ENCODE measurements at places on chromosomes 12 and 14.
A peak's percentile ranks its signal among the peaks of the same experiment; 100 is the strongest.

GRCh38 chr14:54579621-54580020, 12.7 kb downstream of the SAMD4A start:
- no peak for DNase-seq

DNA sequence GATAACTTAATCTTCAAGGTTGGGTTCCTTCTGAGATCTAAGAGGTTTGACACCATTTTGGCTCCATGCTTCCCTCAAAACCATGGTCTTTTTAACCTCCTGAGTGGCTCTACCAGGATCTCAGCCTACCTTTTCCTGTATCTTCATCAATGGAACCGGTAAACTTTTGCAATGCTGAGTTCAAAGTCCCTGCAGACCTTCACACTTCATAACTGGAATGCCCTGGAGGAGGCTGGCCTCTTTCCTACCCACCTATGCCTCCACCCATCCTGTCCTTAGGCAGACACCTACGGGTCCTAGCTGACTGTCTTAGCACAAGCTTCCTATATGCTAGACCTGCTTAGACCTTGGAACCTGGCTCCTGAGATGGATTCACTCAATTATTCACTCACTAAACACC, 89.5 kb upstream of the EEA1 start:
- DNase-seq = no peak

DNA sequence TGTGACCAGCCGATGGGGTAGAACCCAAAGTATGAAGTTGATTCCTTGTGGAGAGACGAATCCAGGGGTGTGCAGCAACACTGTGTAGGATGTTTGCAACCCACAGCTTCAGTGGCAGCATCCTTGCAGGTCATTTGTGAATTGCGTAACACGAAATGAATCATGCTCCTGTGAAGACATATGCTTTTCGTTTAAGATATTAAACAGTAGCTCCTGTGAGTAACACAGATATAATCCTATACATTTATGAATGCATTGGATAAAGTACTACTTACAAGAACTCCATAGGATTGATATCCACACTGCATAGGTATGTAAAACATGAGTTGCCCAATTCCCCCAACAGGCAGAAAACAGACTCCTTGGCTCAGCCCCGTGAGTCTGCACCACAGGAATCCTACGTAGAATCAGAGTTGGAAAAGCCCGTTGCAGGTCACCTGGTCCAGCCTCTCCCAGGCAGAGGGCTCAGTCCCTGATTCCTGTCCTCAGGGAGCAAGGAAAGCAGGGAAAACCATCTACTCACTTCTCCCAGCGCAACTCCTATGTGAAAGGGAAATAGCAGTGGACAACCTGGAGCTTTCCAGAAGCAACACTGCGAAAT, 75.8 kb downstream of the GPATCH2L start:
- DNase-seq = no peak

DNA sequence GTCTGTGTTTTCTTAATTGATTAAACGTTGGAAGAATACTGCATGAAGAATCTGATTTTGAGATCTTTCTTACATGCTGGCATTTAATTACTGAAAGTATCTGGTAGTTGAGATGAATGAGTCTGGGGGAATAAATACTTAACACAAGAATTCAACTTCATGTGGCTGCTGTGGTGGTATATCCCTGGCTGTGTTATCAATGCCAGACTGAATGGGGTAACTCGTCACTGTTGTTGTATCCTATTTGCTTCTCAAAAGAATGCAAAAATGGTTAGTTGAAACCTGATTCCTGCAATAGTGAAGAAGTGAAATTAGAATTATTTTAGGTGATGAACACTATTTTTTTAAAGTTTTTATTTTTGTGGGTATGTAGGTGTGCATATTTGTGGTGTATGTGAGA, 72.5 kb downstream of the HMGA2 start:
- DNase-seq = no peak

DNA sequence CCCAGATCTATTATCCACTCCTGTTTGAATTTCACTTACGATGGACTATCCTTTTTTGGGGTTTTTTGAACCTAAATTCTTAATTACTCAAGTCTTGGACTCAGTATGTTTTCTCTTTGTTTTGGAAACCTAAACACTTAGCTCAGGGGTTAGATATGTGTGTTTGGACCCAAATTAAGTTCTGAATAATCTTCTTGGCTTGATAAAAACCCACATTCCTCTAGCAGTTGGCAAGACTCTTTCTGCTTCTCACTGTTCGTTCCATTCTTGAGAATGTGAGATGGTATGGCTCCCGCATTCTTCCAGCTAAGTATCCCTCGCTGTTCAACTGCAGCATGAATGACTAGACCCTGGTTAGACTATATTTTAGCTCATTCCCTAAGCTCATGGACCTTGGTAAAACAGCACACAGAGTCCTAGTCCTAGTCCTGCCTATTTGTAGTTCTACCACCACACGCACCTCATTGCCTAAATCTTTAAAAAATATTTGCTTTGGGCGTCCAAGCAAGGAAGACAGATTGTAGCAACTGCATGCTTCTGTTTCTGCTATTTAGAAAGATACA, 860.0 kb downstream of the RPS29 start:
- no peak for DNase-seq

DNA sequence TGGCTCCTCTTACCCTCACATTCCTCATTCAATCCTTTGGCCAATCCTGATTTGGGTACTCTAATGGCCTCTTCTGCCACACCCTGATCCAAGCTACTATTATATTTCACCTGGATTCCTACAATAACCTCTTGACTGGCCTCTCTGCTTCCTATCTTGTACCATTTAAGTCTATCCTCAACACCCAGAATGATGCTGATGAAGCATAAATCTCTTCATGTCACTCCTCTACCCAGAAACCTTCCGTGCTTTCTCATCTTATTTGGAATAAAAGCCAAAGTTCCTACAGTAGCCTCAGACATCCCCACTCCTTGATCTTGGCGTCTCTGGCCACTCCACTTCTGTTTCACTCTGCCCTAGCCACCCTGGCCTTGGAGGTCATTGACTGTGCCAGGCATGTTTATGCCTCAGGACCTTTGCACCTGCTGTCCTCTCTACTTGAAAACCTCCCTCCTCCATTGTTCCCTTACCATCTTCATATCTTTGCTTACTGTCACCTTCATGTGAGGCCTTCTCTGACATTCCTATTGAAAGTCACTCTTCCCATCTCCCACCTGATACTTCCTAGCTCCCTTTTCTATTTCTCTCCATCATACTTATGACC, 46.4 kb upstream of the NRXN3 start:
- no peak for DNase-seq

GRCh38 chr14:23307687-23308644, 1.3 kb downstream of the BCL2L2 start:
- DNase-seq = no peak

DNA sequence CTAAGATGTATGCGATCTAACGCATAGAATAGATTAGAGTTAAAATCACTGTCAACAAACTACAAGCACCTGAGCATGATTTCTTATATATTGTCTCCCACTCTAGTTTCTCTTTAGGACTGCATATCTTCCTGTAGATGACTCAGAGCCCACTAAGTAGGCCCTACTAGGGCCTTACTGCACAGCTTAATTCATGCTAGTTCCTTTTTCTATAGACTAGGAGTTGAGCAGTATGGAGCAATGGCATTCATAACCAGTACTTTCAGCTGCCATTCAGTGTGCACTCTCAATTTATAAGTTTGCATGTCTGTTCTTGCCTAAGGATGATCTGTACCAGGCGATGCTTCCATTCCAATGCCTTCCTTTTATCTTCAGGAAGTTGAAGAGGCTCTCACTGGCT, 103.5 kb downstream of the METTL25 start:
- no peak for DNase-seq

- no peak for DNase-seq
Measured at GRCh38 chr12:59027199-59027598, 106.9 kb upstream of the LRIG3 start.

DNA sequence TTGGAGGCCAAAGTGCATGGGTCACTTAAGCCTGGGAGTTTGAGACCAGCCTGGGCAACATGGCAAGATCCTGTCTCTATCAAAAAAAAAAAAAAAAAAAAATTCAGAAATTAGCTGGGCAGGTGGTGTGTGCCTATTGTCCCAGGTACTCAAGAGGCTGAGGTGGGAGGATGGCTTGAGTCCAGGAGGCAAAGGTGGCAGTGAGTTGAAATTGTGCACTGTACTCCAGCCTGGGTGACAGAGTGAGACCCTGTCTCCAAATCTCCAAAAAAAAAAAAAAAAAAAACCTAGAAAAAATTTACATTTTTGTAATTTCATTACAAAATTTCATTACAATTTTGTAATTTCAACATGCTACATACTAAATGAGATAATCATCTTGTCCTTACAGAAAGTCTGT, 42.7 kb downstream of the SYNE2 start:
- no peak for DNase-seq

DNA sequence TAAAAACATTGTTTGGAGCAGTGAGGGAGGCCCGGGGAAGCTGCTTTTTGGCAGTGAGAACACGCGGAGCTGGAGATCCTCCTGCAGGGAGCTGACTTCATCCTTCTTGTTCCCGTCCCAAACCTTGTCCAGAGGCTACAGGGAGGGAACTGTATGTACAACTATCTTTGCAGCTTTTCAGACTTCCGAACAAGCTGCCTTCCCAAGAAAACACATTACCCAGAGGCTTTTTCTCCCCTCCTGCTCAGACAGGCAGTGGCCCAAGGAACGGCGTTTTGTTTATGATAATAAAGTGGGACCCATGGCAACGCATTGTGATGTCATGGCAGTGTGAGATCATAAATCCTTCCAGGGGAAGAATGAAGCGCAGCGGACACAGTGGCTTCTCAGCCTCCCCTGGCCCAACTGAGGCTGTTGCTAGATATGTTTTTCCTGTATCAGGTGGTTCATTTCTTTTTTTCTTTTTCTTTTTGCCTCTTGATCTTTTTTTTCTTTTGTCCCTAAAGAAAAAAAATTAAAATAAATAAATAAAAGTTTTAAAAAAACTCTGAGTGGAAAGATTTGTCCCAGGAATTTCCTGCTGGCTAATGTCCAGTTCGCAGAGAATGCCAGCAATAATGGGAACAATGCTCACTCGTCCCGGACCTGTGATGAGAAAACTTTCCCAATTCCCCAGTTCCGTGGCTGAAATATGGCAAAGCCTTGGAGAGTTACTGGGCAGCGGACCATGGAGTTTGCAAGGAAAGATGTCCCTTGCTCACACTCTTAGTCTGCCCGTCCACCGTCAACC, 103.4 kb upstream of the MAP1LC3B2 start:
- DNase-seq = no peak

DNA sequence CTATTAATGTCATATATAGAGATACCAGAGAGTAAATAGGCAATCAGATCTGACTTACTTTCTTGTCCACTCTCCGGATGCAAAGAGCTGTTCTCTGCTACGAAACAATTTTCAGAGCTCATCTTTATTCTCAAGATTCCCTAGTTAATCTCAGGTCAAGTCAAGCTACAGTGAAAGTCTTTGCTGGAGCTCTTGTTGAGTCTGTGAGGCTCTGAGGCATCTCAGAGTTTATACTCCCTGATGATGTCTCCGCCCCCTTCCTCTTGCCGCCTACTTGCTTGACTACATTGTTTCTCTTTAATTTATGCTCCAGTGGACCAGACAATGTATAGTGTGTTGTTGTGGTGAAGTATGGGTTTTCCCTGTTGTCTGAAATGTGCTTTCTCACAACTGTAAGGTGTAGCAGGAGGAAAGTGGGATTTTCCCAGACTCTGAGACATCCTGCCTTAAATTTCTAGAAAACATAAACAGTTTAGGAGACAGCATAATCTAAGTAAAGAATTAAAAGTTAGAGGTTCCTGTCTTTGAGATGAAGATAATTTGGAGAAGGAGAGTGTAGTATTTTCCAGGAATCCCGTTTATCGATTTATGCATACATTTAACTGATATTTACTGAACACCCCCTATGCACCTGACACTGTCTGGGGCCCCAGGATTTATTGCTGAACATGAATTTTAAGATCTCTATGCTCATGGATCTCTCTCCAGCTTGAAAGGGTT, at the start of gene CD69:
Gene CD69, minus strand, starts transcription at position 203 of the 720 bp plus-strand sequence. Its CDS starts 81 bp downstream, at position 122.
- peak; percentile 73 for DNase-seq

DNA sequence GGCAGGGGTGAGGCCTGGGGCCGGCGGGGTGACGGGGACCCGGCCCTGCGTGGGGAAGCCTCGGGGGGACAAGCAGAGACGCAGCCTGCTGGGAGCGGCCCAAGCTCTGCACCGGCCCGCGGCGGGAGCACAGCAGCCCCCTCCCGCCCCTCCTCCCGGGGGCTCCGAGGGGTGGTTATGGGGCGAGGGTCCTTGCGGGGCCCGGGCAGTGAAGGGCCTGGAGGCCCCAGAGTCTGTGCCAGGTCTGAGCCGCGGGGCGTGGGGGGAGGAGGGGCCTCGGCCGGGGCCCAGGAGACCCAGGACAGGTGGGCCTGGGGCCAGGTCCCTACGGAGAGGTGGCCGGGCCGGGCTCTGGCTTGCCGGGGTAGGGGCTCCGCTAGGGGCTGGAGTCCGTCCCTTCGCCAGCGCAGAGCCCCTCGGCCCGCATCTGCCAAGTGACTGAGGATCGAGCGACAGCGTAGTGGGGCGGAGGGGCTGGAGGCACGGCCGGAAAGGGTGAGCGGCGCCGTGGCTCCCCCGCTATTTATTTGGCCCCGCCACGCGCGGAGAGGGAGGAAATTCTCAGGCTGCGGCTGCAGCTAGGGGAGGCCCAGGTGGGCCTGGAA, 495 bp downstream of the TMEM121 start:
- DNase-seq = no peak

GRCh38 chr14:103887557-103888115, 40.3 kb upstream of the PPP1R13B start:
- no peak for DNase-seq

DNA sequence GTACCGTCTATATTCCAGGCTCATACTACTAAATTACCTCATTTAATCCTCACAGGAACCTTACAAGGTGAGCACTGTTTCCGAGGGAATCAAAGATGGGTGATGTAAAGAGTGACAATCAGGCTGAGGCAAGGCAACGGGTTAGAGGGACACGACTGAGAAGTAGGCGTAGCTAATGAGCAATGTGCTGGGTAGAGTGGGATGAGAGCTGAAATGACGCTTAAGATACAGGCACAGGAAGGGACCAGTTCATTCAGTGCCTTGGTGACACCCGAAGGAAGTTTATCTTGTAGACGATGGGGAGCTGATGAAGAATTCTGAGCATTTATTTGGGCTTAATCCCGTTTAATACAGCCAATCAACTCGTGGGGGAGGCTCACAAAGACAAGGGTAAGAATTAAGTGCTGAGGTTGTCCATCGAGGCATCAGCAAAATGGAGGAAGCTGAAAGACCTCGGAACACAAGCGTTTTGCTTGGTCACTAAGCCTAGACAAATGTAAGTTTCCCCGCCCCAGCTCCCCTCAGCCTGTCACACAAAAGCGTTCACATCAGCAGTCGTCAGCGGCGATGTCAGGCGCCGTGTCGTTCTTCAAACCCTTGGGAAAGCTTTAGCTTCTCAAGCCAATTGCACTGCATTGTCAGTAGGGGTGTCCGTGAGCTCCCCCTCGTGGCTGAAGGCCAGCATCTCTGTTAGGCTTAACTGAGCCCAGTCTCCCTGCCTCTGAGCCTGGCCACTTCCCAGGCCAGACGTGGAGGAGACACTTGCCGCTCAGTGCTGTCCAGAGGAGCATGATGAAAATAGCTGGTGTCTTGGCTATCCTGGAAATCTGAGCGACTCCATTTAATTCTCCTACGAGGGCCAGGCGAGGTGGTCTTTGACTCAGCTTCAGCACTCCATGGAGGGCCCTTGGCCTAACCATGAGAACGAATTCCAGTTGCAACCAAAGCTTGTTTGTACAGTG, 288.5 kb upstream of the G2E3 start:
- peak; percentile 34 for DNase-seq

Data from activated CD8-positive, alpha-beta memory T cell treated with anti-CD3 and anti-CD28 coated beads, Interleukin-2, amount 50 U/mL, for 4 hours (primary cell).